Colonic mucosa (tissue), 4 donors: ENCODE measurements at places on chromosomes 6 and 20. TPM values are rescaled to one million over a fixed set of nuclear protein-coding genes. Genes with fewer than 3 reads are reported as not detected.

OGFRL1 gene
- 5.3 TPM for total RNA-seq

LAMA4 gene
- 15.8 TPM for total RNA-seq

LY6G5C gene
- total RNA-seq, result 2.8 TPM

FNDC11 gene
- total RNA-seq, result 0.69 TPM

HEBP2 gene
- total RNA-seq, result 93.6 TPM

STX11 gene
- 3.8 TPM for total RNA-seq

SMIM8 gene
- 8.9 TPM for total RNA-seq

CALHM4 gene
- not detected for total RNA-seq

ERVFRD-1 gene
- 0.10 TPM for total RNA-seq

BPIFB4 gene
- total RNA-seq, result not detected

VSX1 gene
- total RNA-seq, result not detected

GSTA2 gene
- total RNA-seq, result 0.35 TPM

DBNDD2 gene
- 109 TPM for total RNA-seq

GSTA3 gene
- total RNA-seq, result not detected

SLC13A3 gene
- total RNA-seq, result 0.08 TPM

RFX6 gene
- total RNA-seq, result 1.6 TPM

LKAAEAR1 gene
- total RNA-seq, result not detected

ZC2HC1B gene
- not detected for total RNA-seq

CTCFL gene
- total RNA-seq, result 0.47 TPM

CCN5 gene
- 0.84 TPM for total RNA-seq

RSPH4A gene
- total RNA-seq, result 0.11 TPM
